H54 (cell line): ENCODE measurements at places on chromosomes 16 and 17.

- no peak for DNase-seq
These were observed 173.3 kb downstream of the PRKCB start for GRCh38 chr16:24009098-24009497.

- no peak for DNase-seq
These were observed 11.8 kb downstream of the ADGRG3 start for GRCh38 chr16:57679767-57680482.

GRCh38 chr17:69557339-69557738 lies 142.8 kb downstream of the MAP2K6 start:
- no peak for DNase-seq

DNA sequence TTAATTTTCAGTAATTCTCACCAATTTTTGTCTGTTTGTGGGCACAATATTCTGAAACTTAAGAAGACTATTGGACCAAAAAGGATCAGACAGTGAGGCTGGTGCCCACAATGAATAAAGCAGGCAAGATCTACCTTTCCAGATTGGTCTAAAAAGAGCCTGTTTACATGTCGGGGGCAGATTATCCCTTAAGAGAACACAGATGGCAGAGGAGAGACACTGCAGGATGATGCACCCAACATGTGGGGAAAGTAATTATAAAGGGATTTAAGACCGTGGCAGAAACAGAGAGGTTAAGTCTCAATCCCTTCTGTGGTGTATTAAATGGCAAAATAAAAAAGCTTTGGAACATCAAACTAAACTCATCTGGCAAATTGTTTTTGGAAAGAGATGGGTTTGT lies 331.8 kb upstream of the CDH11 start:
- no peak for DNase-seq

- no peak for DNase-seq
These were observed 83.6 kb downstream of the C17orf58 start for GRCh38 chr17:67912656-67913055.

DNA sequence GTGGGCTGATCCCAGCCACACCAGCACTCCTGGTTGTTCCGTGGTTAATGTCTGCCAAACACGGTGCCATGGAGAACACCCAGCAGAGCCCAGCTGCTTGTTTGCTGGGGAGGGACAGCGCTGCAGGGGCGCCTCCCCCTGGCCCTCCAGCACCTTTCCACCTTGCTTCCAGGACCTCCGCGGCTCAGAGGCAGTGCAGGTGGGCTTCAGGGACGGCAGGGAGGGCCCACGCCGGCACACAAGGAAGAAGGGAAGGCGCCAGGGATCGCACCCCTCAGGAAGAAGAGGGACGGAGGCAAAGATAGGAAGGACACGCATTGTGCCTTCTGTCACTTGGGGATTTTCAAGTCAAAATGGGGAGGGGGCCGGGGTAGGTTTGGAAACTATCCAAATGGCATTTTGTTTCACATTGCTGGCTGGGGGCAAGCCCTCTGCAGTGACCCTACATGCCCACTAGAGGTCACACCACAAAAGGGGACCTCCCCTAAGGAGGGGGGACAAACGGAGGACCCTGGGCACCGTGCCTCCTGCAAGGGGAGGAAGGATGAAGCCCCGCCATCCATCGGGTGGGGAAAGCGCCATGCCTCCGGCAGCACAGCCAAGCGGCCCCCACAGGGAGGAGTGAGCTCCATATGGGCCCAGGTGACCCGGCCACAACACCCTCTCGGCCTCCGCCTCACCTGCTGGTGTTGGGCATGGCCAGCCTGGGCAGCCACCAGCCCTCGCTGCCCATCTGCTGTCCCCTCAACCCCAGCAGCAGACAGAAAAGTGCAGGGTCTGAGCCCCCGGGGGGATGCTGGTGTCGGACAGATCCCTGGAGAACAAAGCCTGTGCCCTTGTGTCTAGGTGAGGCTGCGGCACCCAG lies 7.5 kb upstream of the C16orf95 start:
- no peak for DNase-seq

GRCh38 chr16:2468233-2468724 lies 2.8 kb upstream of the NTN3 start:
- DNase-seq: peak; percentile 72

DNA sequence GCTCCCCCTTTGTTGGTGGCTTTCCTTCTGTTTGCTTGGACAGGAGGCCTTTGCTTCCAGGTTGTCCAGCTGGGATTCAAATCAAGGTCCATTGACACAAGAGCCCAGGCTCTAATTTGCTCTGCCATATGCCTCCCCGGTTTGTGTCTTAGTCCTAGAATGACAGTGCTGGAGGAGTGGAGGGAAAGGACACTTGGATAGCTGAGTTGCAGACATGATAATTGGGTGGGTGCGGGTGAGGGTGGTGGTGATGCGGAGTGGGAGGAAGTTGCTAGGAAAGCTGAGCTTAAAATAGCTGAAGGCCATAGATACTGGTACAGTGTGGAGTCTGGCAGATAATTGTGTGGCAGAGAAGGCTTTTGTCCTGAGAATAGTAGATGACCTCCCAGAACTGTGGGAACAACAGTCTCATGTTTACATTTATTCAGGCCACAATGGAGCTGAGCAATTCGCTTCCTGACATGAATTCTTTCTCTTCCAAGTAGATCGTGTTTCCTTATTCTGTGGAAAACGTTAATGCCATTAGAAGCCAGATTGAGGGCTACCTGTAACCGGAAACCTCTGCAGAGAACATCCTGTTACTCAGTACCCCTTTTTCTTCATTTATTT lies 23.8 kb downstream of the SEC14L1 start:
- DNase-seq: no peak

DNA sequence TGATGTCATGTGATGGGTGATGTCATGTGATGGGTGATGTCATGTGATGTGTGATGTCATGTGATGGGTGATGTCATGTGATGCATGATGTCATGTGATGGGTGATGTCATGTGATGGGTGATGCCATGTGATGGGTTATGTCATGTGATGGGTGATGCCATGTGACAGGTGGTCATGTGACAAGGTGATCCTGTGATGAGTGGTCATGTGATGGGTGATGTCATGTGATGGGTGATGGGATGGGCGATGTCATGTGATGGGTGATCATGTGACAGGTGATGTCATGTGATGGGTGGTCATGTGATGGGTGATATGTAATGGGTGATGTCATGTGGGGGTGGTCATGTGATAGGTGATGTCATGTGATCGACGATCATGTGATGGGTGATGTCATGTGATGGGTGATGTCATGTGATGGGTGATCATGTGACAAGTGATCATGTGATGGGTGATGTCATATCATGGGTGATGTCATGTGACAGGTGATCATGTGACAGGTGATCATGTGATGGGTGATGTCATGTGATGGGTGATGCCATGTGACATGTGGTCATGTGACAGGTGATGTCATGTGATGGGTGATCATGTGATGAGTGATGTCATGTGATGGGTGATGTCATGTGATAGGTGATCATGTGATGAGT lies 17.2 kb downstream of the CD300LB start:
- no peak for DNase-seq

DNA sequence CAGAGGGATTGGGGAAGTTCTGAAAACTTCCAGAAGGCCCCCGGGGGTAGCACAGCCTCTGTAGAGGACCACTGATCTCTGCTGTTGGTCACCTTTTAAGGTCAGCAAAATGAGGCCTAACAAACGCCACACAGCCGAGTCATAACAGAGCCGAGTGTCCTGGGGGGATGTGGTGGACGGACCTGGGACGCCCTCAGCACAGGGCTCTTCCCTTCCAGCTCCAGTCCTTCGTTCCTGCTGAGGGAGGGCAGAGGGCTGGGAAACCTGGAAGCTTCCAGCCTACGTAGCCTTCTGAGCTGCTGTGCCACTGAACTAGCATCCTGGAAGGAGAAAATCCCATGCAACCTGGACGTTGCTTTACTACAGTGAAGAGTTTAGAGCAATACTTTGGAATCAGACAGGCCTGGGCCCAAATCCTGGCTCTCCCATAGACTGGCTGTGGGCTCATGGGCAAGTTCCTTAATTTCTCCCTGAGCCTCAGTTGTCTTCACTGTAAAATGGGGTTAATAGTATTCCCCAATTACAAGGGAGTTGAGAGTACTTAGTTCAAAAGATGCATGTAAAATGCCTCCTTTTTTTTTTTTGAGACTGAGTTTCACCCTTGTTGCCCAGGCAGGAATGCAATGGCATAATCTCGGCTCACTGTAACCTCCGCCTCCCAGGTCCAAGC lies 34.4 kb upstream of the ZCCHC14 start:
- DNase-seq: no peak

GRCh38 chr17:53765609-53766008 lies 57.1 kb upstream of the KIF2B start:
- DNase-seq: no peak

- DNase-seq: no peak
These were observed 46.0 kb downstream of the XYLT1 start for GRCh38 chr16:17424771-17425170.

DNA sequence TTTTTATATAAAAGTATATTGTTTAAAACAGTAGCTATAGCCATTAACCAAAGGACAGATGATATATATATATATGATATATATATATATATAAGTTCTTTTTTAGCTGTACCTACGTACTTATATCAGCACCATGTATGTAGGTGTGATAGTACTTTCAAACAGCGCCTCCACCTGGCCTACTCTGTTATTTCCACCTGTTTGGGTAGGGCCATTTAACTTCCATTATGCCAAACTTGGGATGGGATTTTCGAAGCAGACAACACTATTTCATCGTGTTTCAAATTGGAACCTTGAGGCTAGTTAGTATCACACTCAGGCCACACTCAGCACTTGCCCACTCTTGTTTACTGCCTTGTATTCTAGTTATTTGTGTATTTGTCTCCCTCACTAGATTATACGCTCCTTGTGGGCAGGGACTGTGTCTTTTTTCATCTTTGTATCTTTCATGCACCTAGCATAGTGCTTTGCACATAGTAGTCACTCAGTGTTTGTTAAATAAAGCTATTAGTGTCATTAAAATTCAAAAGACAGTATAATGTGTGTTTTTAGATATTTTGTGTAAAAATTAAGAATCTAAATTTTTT lies 11.8 kb upstream of the CLTC start:
- DNase-seq: no peak

GRCh38 chr17:80152081-80152702 lies 5.3 kb upstream of the EIF4A3 start:
- no peak for DNase-seq

GRCh38 chr16:87854053-87854906 lies 15.0 kb downstream of the SLC7A5 start:
- peak; percentile 61 for DNase-seq

DNA sequence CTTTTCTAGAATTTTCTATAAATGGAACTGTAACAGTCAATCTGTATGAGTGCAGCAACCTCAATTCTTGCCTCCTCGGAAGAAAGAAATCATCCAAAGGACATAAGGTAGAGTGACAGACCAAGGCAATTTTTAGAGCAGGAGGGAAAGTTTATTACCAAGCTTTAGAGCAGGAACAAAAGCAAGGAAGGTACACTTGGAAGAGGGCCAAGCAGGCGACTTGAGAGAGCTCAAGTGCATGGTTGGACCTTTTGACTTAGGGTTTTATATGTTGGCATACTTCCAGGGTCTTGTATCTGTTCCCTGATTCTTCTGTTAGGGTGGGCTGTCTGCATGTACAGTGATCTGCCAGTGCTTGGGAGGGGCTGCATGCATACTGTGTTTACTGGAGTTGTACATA lies 50.3 kb downstream of the SCNN1G start:
- DNase-seq: no peak

GRCh38 chr17:40170325-40170724 lies 6.9 kb upstream of the RAPGEFL1 start:
- no peak for DNase-seq

- DNase-seq: no peak
These were observed 54.8 kb downstream of the MGAT5B start for GRCh38 chr17:76922967-76923366.

GRCh38 chr17:65888649-65889048 lies 303.3 kb downstream of the CEP112 start:
- DNase-seq: no peak

DNA sequence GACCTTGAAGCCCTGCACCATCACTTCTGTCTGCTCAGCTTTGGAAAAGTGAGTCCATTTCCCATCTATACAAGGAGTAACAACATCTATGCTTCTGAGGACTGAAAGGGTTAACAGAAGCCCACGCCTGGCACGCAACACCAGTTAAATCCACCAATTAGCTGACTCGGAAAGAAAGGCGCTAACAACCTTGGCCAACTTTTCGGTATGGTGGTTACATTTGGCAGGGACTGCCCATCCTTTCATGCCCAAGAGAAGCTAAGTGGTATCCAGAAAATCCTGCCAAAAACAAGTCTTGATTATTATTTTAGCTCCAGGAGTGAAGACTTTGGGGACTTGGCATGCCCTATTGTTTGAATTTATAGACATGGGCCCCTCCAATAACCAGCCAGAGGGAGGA lies 202.3 kb upstream of the RPL38 start:
- no peak for DNase-seq

GRCh38 chr16:31460582-31461002 lies 1.3 kb downstream of the ARMC5 start:
- DNase-seq: no peak

DNA sequence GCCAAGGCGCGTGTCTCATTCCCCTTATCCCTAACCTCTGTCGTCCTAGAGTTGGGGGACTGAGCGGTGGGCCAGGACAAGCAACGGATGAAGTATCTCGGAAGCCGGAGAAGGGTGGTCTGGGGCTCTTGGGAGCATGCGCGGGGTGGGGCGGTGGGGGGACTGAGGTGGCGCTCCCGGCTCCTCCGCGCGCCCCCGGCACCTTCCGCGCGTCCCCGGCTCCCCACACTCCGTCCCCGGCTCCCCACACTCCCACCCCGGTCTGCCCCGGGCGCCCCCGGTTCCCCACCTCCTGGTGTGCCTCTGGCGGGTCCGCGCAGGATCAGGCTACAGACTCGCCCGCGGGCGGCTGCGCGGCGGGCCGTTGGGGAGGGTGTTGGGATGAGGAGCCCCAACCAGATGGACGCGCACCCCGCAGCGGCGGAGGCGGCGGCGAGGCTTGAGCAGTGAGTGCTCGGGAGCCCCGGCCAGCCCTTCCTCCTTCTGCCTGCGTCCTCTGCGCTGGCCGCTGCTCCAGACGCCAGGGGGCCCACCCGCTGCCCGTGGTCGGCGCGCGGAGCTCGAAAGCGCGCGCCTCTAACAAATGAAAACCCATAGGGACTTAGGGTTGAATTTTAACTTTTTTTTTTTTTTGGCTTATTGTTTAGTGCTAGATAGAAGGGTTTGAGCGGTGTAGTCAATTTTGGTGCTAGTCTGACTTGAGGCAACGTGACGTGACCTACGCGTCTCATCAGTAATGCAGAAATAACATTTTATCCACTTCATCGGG lies 5.6 kb upstream of the CRYM start:
- no peak for DNase-seq

DNA sequence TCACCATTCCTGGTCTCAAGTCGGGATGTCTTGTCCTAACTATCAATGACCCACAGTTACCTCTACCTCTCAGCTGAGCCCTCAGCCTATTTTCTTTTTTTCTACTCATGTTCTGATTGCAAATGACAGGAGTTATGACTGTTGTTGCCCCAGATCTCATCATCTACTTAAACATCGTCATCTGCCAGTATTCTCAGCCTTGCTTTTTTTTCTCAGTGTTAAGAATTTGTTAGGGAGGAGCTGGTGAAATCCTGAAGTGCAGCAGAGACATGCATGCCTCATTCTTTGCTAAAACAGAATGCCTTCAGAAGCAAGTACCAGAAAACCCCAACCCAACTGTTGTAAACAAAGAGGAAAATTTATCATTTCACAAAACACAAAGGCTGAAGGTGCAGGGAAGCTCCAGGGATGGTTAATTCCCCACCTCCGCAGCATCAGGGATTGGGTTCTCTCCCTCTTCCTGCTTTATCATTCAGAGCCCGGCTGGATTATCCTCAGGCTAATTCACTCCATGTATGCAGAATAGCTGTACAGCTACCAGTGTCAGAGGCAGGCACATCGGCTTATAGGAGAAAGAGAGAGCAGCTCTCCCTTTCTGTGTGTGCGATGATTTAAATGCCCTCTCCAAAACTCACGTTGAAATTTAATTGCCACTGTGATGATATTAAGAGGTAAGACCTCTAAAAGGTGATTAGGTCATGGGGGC lies 540.8 kb upstream of the HSBP1 start:
- no peak for DNase-seq
